ENCODE measurements at places on chromosomes 13 and 19.

DNA sequence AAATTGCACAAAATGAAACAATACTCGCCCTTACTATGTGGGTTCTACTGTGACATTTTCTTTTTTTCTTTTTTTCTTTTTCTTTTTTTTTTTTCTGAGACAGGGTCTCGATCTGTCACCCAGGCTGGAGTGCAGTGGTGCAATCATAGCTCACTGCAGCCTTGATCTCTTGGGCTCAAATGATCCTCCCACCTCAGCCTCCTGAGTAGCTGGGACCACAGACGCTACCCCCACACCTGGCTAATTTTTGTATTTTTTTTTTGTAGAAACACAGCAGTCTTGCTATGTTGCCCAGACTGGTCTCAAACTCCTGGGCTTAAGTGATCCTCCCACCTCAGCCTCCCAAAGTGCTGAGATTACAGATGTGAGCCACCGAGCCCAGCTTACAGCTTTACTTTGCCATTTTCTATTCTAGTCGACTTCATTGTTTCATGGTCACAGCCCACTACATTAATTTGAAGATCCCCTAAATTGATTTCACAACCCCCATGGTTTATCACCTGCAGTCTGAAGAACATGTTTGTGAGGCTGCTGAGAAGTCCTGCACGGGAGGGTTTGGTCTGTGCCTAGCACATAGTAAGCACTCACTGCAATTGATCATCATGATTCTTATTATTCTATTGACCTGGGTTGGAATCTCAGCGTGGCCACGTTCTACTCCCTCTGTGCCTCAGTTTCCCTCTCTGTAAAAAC lies 3.8 kb downstream of the BCL3 start:
- no peak for DNase-seq

- no peak for DNase-seq
Measured at GRCh38 chr19:5827342-5827890, 12.1 kb downstream of the FUT6 start.

DNA sequence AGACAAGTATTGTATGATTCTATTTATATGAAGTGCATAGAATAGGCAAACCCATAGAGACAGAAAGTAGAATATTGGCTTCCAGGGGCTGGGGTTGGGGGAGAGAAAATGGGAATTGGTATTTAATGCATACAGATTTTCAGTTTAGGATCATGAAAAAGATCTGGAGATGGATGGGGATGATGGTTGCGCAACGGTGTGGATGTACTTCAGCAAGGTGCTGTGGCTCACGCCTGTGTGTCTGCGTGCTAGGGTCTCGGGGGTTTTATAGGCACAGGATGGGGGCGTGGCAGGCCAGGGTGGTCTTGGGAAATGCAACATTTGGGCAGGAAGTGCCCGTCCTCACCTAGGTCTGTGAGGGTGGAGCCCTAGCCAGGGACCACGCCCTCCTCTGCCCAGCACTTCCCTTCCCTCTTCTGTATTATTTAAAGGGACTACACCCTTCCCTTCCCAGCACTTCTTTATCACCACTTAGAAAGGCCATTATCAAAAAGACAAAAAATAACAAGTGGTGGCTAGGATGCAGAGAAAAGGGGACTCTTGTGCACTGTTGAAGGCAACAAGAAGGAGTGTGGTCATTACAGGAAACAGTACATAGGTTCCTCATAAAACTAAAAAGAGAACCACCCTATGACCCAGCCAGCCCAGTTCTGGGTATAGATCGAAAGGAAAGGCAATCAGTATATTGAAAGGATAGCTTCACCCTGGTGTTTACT lies 29.0 kb downstream of the LILRB4 start:
- DNase-seq: no peak

DNA sequence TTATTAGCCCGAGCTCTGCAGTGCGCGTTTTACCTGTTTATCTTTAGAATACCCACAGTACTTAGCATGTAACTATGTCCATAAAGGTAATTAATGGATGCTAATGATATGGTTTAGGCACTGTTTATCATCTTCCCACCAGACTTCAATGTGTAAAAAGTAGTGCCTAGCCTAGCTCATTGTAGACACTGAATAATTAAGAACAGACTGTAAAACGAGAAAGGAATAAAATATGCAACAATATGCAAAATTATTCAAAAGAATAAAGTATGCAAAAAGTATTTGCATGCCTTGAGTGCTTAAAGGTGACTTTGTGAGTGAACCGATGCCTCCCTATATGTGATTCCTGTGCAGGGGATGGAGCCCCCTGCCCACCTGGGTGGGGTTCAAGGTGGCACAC lies 35.7 kb upstream of the RNF113B start:
- DNase-seq: no peak

GRCh38 chr13:50850445-50850844 lies 7.0 kb upstream of the DLEU7 start:
- no peak for DNase-seq

DNA sequence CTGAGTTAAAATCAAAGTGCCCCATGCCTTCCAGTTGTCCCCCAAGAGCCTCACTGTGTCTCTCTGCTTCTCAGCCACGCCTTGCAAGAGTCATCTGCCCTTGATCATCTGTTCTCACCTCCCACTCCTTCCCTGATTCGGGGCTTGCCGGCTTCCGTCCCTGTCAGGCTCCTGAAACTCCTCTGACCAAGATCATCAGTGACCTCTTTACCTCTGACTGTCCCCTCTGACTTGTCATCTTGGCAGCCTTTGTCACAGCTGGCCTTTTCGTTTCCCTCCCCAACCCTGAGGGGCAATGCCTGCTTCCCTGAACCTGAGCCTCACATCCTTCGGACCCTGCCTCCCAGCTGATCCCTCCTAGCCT lies 66.3 kb downstream of the MAP4K1 start:
- peak; percentile 76 for DNase-seq

GRCh38 chr13:46295491-46296114 lies 83.9 kb downstream of the LRRC63 start:
- DNase-seq: peak; percentile 57

DNA sequence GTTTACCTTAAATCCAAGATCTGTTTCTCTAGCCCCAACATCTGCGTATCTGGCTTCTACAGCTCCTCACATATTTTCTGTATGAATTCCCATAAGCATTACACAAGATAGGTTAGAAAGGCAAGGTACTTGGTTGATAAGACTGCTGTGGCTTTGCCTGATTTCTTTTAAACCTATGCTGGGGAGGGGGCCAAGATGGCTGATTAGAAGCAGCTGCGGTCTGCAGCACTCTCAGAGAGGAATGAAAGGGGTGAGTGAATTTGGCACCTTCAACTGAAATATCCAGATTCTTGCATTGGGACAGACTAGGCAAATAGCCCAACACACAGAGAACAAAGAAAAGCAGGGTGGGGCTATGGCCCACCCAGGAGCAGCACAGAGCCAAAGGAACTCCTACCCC lies 12.2 kb upstream of the DLEU7 start:
- no peak for DNase-seq

- DNase-seq: no peak
Measured at GRCh38 chr13:39876258-39876657, 220.8 kb downstream of the COG6 start.

- DNase-seq: no peak
Measured at GRCh38 chr13:26045142-26045541, 6.7 kb downstream of the SHISA2 start.

- DNase-seq: no peak
Measured at GRCh38 chr13:60491531-60491930, 94.5 kb downstream of the TDRD3 start.

- no peak for DNase-seq
Measured at GRCh38 chr13:51681037-51681678, 96.9 kb downstream of the WDFY2 start.

DNA sequence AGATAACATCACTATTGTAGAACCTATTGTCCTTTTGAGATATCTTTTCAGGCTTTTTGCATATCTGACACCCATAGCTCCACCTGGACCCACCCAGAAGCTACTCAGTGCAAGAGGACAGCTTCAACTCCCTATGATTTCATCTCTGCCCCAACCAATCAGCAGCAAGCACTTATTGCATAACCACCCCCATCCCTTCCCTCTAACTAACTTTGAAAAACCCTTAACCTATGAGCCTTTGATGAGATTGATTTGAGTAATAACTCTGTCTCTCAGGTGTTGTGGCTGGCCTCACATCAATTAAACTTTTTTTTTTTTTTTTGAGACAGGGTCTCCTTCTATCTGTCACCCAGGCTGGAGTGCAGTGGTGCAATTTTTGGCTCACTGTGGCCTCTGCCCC lies 13.4 kb upstream of the MTRF1 start:
- no peak for DNase-seq

DNA sequence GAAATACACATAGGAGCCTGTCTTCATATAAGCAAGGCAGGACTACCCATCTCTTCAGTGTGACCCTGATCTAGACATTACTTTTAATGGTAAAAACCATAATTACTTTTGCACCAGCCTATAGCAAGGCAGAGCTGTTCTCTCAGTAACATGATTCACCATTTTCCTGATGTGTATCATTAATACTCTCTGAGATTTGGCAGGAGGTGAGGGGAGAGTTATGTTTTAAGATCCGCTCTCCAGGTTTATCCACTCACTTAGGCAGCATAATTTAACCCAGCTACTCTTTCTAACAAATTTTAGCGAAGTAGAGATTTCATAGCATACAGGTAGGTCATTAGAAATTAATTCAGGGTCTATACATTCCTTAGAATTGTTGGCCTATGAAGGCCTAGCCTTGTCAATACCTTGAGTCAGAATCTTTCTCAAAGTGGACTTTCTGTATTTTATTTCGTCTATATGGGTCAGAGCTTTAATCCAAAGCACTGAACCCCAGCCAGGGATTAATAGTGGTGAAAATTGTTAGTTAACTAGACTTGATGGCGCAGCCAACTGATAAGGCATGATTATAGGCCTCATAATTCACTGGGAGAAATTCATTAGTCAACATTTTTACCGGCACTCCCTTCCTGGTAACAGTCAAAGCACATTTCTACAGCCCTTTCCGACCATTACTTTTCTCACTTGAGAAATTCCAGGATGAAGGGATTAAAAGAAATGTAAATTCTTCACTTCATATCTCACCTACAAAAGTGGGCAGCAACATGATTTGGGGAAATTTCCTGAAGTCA lies 955.1 kb downstream of the DIAPH3 start:
- no peak for DNase-seq

DNA sequence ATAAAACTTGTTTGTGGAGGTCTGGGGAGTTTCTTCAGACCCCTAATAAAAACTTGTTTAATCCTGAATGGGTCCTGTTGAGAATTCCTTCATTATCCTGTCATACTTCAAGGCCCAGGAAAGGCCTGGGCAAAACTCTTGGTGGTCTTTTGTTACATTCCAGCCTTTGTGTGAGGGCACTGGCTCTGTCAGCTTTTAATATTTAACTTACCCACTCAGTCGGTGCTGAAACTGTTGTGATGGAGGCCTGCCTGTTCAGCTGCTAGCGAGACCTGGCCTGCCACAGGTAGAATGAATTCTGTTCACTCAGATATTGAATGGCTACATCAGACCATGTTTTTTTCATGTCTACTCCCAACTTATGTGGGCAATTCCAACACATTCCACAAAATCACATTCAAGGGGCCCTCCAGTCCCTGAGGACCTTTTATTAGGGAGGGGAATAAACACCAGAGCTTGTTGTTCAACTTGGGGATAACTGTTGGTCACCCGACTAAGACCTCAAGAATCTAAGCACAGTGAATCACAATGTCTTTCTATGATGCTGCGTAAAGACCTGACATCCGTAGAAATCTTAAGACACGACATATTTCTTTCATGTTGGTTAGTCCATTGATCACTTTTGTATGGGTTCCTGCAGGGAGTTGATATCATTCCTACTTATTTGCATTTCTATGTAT lies 12.5 kb downstream of the NLRP8 start:
- no peak for DNase-seq

GRCh38 chr13:110121422-110122083 lies 185.4 kb downstream of the COL4A1 start:
- DNase-seq: no peak

DNA sequence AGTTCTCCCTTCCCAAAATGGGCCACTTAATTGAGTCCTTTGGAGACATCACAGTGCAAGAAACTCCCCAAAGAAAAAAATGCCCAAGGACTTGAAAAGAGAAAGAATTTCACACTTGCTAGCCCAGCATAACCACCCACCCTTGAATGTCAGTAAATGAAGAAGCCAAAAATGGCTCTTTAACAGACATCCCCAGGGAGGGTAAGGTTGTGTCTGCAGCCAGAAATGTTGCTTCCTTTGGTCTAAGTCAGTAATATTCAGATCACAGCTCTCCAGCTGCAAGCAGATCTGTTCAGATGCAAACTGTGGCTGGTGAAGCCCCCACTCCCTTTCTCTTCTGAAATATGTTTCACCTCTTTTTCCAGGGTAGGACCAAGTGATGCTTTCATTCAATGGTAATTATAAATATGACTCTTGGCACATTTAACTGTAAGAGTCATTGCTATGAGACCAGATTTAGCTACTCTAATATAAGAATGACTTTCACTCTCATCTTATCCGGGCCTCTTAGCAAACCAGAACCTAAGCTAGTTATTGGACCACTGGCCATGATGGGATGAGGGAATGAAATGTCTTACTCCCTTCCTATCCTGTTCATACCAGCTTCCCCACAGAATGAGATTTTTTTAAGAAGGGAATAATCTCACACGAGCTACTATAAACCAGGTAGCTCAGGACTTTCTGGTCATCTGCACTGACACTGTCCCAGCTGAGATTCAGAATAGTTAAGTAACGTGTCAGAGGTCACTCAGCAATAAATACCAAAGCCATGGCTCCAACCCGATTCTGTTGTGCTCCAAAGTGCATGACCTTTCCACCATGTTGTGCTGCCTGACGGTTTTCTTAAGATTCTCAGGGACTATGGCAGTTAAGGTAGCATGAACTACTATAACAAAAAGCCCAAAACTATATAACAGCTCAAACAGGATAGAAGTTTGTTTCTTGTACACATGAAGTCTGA lies 234.1 kb downstream of the FOXO1 start:
- no peak for DNase-seq

DNA sequence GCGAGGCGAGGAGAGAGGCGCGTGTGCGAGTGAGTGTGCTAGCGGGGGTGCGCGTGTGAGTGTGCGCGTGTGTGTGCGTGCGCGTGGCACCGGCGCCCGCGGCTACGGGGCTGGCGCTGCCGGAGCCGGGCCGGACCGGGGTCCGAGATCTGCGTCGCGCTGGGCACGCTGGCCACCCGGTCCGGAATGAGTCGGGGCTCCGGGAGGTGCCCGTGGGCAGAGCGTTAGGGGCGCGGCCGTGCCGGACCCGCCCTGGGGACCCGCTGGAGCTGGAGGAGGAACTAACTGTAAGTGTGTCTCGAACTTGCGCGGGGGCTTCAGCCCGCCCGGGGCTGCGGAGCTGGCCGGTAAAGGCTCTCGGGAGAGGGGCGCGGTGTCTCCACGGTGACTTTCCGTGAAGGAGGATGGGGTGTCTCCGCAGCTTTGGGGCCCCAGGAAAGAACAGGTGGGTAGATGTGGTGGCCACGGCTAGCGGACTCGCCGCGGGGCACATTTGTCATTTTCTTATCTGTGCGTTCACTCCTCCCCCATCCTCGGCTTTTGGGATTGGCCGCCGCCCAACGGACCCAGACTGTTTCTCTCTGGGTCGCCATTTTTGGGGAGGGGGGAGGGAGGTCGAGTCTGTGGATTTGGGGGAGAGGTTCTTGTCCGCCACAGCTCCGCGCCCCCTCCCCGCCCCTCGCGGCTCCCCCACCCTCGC lies 10.1 kb upstream of the SOX1 start:
- no peak for DNase-seq
